T-helper 17 cell (primary cell): ENCODE measurements at places on chromosomes 3 and 15. TPM values are rescaled to one million over a fixed set of nuclear protein-coding genes. Genes with fewer than 3 reads are reported as not detected.

DNA sequence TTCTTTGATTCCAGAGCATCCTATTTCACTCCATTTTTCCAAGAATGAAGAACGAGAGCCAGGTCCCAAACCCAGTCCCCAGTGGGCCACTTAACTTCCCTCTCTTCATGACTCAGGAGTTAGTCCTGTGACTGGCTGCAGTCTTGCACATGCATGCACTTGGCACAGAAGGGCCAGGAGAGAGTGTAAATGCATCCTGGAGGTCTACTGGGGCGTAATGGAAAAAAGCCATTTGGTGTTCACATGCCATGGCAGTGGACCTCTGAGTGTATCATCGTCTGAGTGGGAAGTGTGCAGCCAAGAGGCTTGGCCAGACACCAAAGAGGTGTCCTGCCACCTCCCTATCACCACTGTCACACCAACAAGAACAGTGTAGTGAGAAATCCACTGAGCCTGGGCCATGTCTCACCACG, 15.1 kb upstream of the RFTN1 start:
- H3K27me3 ChIP-seq = peaks cover 17% of the 10 kb centered on the region
- H3K36me3 ChIP-seq = no peaks in the 10 kb centered on the region
- no peak overlapping the region for H3K4me3 ChIP-seq
- DNase-seq = no peak
- H3K4me1 ChIP-seq = peaks cover 12% of the 10 kb centered on the region
- no peak overlapping the region for H3K27ac ChIP-seq

RBPMS2 gene
- total RNA-seq = 1.1 TPM

UBE3A gene
- 109 TPM for total RNA-seq

GRCh38 chr3:105503191-105503593, 136.5 kb downstream of the ALCAM start:
- H3K36me3 ChIP-seq = no peaks in the 10 kb centered on the region
- H3K27ac ChIP-seq = no peak overlapping the region
- no peaks in the 10 kb centered on the region for H3K27me3 ChIP-seq
- no peak for DNase-seq

GRCh38 chr3:21435871-21436270, 315.1 kb downstream of the ZNF385D start:
- no peaks in the 10 kb centered on the region for H3K4me1 ChIP-seq
- no peaks in the 10 kb centered on the region for H3K27me3 ChIP-seq
- H3K36me3 ChIP-seq = no peaks in the 10 kb centered on the region
- H3K27ac ChIP-seq = no peak overlapping the region
- no peak overlapping the region for H3K4me3 ChIP-seq
- DNase-seq = no peak
